Glutamatergic neuron (in vitro differentiated cells): ENCODE measurements at places on chromosomes 6 and 20. TPM values are rescaled to one million over a fixed set of nuclear protein-coding genes. Genes with fewer than 3 reads are reported as not detected.
A peak's percentile ranks its signal among the peaks of the same experiment; 100 is the strongest.

GRCh38 chr6:80165143-80165542 lies 58.7 kb downstream of the BCKDHB start:
- no peaks in the 10 kb centered on the region for H3K27me3 ChIP-seq
- no peaks in the 10 kb centered on the region for H3K4me1 ChIP-seq
- DNase-seq = no peak

ECT2L gene
- total RNA-seq = 2.7 TPM

DNA sequence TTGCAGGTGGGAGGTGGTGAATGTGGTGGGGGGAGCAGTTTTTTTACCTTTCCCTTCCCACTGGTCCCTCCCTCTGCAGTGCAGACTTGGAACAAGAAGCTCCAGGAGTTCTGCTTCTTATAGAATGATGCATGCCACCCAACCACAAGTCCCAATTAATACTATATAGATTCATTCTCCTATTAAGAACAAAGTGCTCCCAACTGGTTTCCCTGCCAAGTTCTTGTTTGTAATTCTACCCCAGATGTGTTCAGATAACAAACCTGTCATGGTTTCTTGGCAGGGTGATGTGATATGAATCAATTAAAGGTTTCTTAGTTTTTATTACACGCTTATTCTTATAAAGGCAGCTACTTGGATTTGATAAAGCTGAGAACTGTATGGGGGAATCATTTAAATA lies 23.9 kb downstream of the HDDC2 start:
- peaks cover 2% of the 10 kb centered on the region for H3K27me3 ChIP-seq
- H3K27ac ChIP-seq = no peak overlapping the region
- H3K4me3 ChIP-seq = no peak overlapping the region
- peaks cover 21% of the 10 kb centered on the region for H3K36me3 ChIP-seq

- H3K4me1 ChIP-seq = peaks cover 16% of the 10 kb centered on the region
- H3K27me3 ChIP-seq = peaks cover 4% of the 10 kb centered on the region
- no peaks in the 10 kb centered on the region for H3K36me3 ChIP-seq
- no peak overlapping the region for H3K27ac ChIP-seq
- H3K4me3 ChIP-seq = no peak overlapping the region
These were observed 104.6 kb downstream of the LRFN2 start for GRCh38 chr6:40482532-40482931.

PTCRA gene
- total RNA-seq = not detected

PBOV1 gene
- not detected for total RNA-seq

GRCh38 chr6:34146801-34147592 lies 1.1 kb upstream of the GRM4 start:
- H3K4me3 ChIP-seq = peak overlapping the region; percentile 55
- peaks cover 59% of the 10 kb centered on the region for H3K4me1 ChIP-seq
